ENCODE measurements at places on chromosomes 5 and 9.

DNA sequence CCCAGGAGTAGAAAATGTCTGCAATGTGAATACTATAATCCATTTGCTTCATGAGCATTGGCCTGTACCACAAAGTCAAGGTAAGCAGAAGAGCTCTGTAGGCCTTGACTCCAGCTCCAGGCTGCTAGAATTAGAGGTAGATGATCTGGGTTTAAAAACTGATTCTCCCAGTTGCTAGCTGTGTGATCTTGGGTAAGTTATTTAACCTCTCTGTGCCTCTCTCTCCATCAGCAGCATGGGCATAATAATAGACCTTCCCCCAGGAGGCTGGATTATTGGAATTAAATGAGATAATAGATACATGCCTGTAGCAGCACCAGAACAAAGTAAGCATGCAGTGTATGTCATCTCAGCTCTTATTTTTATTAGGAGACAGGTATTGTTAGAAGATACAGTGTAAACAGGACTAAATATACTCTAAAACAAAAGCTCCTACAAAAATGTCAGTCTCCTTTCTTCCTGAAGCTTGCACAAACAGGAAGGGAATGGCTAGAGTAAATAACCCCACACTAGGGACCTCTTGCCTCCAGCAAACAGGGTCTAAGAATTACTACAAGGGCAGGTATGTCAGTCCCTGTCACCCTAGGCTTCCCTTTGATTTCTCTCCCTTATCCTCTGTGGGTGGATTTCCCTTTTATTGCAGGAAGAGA, 57.5 kb downstream of the PSAT1 start:
- no peak for DNase-seq

GRCh38 chr5:56633950-56634349, 181.4 kb upstream of the MAP3K1 start:
- no peak for DNase-seq

- DNase-seq: no peak
Measured at GRCh38 chr5:39783756-39784421, 359.1 kb upstream of the DAB2 start.

GRCh38 chr5:14900693-14901461, 29.3 kb upstream of the ANKH start:
- peak; percentile 61 for DNase-seq

GRCh38 chr9:7944572-7944971, 145.0 kb upstream of the DMAC1 start:
- no peak for DNase-seq

GRCh38 chr5:56176155-56176798, 56.9 kb downstream of the ANKRD55 start:
- no peak for DNase-seq

- DNase-seq: no peak
Measured at GRCh38 chr5:58048185-58048925, 411.5 kb downstream of the PLK2 start.

DNA sequence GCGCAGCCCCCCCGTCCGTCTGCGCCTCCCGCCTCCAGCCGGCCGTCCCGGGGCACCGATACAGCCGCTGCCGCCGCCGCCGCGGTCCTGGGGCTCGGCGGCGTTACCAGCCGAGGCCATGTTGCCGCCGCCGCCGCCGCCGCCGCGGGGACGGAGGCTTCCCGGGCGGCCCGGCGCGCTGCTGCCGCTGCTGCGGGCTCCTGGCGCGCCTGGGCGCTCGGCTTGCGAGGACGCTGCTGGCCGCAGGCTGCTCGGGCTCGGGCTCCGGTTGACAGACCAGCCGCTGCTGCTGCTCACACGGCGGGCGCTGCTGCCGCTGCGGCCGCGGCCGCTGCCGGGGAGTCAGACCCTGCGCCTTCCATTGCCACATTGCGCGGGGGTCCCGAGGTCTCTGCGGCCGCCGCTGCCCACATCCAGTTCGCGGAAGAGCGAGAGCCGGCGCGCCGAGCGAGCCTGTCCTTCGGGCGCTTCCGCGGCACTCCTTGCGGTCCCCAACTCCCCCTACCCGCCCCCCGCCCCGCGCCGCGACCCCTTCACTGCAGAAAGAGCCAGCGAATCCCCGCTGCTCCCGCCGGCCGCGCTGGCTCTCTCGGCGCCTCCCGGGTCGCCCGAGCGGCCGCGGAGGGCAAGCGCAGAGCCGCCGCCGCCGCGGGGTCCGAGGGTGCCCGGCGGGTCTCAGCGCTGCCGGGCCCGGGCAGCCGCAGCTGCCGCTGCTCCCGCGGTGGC, 8.4 kb downstream of the PTCH1 start:
- no peak for DNase-seq

DNA sequence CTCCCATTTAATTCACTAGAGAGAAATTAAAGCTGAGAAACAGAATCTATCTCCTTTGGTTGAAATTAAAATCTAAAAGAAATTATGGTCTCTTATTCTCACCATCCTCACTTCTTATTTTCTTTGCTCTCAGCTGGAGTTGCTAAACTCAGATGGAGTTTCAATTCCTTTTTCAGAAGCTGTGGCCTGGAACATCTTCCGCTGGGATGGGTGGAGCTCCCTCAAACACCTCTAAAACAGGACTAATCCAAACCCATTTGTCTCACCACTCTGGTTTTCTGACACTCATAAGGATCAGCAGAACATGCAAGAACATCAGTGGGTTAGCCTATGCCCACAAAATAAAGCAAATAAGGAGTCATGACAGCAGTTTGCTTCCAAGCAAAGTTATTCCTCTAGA, 39.6 kb upstream of the CEP78 start:
- peak; percentile 45 for DNase-seq

DNA sequence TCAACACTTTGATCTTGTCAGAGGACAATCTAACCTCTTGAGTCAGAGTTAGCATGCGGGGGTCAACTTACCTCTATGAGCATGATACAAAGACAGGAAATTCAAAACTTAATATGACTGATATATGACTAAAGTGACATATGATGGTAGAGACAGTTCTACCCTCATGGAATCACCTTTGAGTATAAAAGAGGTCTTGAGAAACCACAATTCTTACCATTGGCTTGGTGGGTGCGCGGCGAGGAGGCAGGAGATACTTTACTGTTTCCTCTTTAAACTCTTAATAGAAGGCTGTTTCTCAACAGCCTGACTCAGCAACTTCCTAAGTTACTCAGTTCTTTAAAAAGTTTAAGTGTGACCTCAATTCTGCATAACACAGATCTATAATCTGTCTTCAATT, 372.8 kb downstream of the KIAA0825 start:
- peak; percentile 52 for DNase-seq

DNA sequence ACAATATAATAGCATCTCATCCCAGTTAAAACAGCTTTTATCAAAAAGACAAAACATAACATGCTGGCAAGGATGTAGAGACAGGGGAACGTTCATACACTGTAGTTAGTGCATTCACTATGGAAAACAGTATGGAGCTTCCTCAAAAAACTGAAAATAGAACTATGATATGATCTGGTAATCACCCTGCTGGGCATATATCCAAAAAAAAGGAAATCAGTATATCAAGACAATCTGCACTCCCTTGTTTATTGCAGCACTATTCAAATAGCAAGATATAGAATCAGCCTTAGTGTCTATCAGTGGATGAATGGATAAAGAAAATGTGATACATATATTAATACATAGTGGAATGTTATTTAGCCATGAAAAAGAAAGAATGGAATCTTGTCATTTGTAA, 88.5 kb downstream of the PBX3 start:
- DNase-seq: no peak

GRCh38 chr5:76145945-76146344, 62.8 kb downstream of the SV2C start:
- DNase-seq: no peak

DNA sequence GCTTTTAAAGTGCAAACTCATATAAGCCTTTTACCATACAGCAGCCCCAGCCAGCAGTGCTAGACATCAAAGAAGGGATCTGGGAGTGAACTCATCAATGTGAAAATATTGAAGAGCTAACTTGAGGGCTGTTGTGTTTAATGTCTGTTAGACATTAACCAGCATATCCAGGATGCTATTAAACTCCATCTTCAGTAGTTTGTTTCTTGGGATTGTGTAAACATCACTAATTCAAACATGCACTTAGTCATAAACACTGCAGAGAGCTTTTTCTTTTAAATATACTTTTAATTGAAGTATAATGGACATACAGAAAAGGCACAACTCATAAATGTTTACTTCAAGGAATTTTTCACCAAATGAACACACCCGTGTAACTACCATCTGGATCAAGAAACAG, 81.8 kb downstream of the TMEM252 start:
- DNase-seq: no peak

GRCh38 chr5:55438998-55439397, 95.8 kb downstream of the PLPP1 start:
- DNase-seq: no peak

- no peak for DNase-seq
Measured at GRCh38 chr5:148809781-148810524, 16.5 kb upstream of the ADRB2 start.

- DNase-seq: no peak
Measured at GRCh38 chr5:22650511-22650910, 202.6 kb downstream of the CDH12 start.

- no peak for DNase-seq
Measured at GRCh38 chr9:4105183-4105582, 194.7 kb downstream of the GLIS3 start.

- DNase-seq: peak; percentile 5
Measured at GRCh38 chr5:102153003-102153759, 142.9 kb downstream of the SLCO4C1 start.

DNA sequence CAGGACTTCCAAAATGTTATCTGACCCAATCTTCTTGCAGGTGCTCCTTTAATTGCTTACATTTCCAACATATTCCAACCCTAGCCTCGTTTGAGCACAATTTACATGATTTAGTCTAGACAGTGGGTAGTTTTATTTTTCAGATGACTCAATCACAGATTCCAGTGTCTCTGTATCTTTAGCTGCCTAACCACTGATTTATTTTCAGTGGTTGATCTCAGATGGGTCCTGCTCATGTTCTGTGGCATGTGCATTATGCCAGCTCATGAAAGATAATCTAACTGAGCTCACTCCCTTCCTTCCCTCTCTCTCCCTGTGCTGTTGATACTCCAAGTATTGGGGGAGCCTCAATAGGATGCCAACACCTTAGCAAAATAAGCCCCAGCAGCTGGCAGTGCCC, 106.1 kb upstream of the ICE1 start:
- no peak for DNase-seq

DNA sequence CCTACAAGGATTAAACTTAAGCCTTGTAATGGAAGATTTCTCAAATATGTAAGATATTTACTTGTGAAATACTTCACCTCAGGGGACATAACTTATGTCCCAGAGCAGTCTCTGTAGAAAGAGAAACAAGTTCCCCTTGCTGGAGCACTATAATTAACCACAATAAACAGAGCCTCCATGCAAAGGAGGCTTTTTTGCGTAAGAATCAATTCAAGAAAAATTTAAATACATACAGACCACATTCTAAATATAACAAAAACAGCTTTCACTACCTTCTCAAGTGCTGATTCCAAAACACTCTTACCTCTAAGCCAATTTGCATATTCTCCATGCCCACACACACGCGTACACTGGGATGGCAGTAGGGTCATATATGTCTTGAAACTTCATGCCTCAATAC, 30.7 kb upstream of the CCNB1 start:
- no peak for DNase-seq

GRCh38 chr5:67003685-67003934, 193.0 kb downstream of the CD180 start:
- DNase-seq: no peak

- DNase-seq: no peak
Measured at GRCh38 chr9:127761491-127761956, 16.9 kb downstream of the SH2D3C start.

DNA sequence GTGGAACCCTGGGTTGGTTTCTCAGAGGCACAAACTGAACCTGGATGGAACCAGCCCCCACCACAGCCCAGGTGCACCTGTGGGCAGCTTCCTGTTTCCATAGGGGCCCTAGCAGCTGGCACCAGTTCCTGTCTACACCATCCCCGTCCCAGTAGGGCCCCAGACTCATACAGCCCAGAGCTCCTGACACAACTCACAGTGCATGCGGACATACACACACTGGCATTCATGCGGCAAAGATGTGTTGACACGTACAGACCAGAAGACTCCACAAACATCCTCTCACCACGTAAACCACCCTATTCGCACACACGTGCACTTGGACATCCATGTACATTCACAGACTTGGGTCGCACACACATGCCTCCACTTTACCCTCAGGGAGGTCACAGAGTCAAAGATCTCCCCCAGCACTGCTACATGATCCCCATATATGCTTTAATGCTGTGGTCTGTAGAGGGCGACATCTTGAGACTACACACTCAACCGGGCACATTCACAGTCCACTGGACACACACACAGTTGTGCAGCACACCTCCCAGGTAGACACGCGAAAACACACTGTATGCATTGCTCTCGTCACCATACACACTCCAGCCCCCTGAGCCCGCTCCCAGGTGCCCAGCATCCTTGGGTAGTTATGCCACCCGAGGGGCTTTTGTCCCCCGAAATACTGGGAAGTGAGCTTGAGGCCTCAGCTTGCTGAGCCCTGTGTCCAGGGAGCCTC, 22.4 kb downstream of the CXXC5 start:
- no peak for DNase-seq

DNA sequence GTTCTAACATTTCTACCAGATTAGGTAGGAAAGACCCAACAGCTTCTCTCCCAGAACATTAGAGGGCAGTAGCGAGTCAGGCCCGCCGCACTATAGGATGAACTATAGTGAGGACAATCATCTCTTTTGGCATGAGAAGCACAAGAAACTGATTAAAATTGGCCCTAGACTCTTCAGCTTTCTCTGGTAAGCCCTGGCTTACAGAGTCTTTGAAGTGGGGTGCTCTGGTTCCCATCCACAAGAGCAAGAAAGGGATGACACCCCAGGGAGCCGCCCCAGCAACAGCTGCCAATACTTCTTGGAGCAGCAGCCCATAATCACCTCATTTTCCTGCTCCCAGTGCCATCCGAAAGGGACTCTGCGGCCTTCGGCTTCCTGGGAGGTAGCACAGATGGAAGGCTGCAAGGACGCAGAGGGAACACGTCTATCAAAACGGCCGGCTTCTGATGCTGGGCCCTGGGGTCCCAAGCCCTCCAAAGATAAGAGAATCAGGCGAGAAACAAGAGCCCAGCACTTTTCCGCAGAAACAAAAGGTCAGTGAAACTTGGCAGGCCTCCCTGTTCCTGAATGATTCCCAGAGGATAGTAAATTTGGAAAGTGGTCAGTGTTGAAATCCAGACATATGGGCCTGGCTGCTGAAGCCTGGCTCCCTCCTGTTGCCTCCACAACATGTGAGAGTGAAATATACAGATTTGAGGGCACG, 69.3 kb downstream of the HSD17B3 start:
- DNase-seq: peak; percentile 15

DNA sequence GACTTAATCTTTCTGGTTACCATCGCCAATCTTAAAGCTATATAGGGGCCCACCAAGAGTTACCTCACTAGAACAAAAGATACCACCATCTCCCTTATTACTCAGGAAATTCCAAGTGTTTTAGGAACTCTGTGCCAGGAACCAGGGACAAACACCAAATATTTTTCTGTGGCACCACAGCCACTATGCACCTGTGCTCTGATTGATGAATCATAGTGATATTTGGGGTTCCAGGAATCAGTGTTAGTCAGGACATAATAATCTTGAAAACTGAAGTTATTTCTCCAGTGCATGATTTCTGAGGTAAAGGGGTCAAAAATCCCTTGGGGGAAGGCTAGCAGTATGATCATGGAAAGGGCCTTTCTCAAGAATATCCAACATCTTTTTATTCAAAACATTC, 10.2 kb upstream of the TMED7 start:
- DNase-seq: no peak
